GM10248 (cell line): ENCODE measurements at places on chromosomes 13 and 19.

DNA sequence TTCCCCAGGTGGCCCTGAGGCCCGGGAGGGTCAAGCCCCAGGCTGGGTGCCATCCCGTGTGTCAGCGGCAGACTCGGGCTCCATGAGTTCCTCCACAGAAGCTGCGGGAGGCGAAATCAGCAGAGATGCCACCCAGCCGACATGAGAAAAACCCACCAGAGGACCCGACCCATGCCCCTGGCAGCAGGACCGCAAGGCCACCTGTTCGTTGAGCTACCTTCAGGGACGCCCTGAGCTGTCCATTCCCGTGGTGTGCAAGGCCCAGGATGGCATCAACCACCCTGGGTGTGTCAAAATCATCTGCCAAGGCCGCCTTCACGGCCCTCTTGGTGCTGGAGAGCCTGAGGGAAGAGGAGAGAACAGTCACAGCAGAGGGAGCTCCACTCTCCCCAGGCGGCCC, 30.4 kb downstream of the NAXD start:
- DNase-seq = no peak

GRCh38 chr13:52810526-52810925, 37.9 kb downstream of the PCDH8 start:
- DNase-seq = no peak

GRCh38 chr13:51177188-51177587, 45.0 kb upstream of the FAM124A start:
- no peak for DNase-seq

DNA sequence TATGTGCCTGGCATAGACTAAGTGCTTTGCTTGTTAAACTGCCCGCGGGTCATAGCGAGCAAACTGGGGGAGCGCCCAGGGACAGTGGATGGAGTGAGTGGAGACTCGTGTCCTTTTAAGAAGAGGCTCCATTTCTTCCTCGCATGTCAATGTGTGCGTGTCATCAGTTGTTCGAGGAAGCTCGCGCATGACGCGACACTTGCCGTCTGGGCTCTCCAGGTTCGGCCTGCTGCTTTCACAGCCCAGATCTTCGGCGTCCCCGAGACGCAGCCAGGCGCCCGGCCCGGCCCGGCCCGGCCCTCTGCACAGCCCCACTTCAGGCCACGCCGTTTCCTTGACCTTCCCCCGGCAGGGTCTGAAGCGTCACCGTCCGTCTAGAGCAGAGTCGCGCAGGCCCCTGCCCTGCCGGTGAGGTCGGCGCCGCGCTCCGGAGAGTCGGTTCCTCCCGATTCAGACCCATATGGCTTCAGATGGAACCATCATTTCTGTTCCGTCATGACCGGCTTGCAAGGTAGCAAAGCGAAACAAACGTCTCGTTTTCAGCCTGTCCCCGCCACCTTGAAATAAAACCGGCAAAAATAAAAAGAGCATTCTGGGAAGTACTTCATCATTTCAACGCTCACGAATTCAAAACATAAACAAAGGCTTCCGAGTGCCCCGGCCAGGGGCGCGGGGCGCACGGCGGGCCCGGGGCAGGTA, 599 bp upstream of the ARHGEF7 start:
- peak; percentile 41 for DNase-seq

- no peak for DNase-seq
Observed at GRCh38 chr13:40470660-40471059, 195.8 kb downstream of the FOXO1 start.

- no peak for DNase-seq
Observed at GRCh38 chr13:51007216-51007615, 97.6 kb downstream of the RNASEH2B start.

DNA sequence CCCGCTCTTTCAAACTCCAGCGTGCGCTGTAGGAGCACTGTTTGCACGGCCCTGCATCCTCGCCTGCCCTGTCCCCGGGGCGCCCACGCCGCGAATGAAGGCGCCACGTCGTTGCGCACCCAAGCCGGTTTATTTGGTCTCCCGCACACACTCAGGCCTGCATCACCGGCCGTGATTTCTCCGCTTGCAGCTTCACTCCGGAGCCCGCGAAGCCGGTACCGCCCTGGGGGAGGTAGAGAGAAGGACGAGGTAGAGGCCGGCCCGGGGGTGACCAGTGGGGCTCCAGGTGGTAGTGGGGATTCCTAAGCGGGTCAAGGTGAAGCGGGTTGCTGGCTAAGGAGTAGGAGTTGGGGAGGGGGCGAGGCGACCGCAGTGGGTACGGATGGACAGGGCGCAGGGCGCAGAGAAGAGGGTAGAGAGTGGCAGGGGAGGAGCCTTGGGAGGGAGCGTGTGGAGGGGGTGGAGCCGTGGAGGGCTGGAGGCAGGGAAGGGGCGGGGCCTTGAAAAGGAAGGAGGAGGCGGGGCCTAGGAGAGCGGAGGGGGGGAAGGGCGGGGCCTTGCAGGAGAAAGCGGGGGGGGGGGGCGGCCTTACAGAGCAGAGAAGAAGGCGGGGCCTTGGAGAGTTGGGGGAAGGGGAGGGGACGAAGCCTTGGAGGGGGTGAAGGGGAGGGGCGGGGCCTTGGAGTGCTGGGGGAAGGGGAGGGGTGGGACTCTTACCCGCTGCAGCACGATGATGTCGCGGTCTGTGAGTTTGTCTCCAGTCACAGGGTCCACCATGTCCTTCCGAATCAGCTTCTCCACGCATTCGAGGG, 24.6 kb downstream of the NOSIP start:
- peak; percentile 26 for DNase-seq

DNA sequence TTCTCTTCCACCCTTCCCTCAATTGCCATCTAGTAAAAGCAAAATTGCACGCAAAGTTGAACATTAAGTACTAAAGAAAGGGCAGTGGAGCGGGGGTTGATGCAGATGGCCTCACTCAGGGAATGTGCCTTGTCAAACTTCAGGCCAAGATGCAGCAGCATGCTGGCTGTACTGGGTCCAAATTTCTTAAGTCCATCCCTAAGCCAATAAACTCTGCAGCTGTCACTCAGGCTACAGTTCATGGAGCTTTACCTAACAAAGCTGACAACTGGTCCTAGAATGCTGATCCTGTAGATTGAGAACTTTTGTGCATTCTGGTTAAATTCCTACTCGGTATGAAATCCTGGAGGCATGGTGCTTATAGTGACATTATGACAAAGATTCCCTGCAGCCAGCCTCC, 88.4 kb downstream of the FOXO1 start:
- DNase-seq = no peak

DNA sequence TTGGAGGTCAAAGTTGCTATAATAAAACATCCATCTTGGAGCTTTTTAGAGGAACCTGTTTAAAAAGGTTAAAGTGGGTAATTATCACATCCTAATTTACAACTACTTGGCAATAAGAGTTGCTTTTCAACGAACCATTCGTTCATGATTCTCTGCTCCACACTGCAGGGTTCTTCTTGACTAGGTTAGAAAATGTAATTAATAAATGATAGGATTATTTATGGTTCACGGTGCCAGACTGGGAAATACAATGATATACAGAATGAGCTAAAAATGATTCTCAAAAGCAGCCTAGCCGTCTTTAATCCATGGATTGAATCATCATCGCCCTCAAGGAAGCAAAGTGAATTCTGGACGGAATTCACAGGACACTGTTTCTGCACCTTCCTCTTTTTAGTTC, 291.2 kb downstream of the TEX29 start:
- DNase-seq = no peak

GRCh38 chr13:24282256-24282655, 27.1 kb upstream of the C1QTNF9 start:
- DNase-seq = no peak

GRCh38 chr13:44768775-44769581, 192.8 kb upstream of the TSC22D1 start:
- DNase-seq = peak; percentile 34

GRCh38 chr19:50933640-50934039, 19.2 kb downstream of the KLK5 start:
- no peak for DNase-seq

DNA sequence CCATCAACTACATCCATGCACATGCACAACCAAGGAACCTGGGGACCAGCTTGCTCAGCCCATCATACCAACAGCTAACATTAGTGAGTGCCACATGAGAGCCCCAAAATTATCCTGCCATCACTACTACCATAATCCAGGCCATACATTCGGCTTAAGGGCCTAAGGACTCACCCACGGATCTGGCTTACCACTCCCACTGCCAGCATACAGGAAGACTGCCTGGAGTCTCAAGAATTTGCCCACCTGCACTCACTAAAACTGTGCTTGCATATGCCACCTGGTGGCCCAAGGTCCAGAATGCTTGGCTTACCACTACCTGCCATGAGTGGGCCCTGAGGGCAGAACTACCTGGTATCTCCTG, 1562.9 kb upstream of the PRR20A start:
- no peak for DNase-seq

- no peak for DNase-seq
Observed at GRCh38 chr13:66624302-66624701, 605.8 kb downstream of the PCDH9 start.
